ENCODE measurements at places on chromosomes 2 and 18.

DNA sequence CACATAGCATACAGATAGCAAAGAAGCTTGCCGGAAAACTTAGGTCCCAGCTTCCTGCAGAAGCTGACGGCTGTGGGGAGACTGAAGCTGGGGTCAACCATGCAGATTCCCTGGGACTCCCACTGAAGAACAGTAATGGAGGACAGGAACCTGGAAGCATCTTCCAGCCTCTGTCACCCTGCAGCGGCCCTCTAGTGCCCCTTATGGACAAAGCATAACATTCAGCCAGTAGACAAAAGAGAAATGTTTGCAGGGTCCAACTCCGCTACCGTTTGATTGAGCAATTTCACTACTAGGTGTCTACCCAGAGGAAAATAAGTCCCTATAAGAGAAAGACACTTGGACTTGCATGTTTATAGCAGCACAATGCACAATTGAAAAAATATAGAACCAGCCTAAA, 460.6 kb downstream of the CNTNAP5 start:
- no peak for DNase-seq

DNA sequence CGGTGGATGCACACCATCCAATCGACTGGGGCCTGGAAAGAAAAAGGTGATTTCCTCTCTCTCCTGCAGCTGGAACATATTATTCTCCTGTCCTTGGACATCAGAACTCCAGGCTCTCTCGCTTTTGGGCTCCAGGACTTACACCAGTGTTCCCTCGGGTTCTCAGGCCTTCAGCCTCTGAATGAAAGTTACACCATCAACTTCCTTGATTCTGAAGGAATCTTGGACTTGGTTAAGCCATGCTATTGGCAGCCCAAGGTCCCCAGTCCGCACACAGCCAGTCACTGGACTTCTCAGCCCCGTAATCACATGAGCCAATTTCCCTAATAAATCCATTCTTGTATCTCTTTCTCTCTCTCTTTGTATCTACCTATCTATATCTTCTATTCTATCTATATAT, 418.9 kb downstream of the IRS1 start:
- no peak for DNase-seq

- no peak for DNase-seq
These were observed 283.2 kb upstream of the MEX3C start for GRCh38 chr18:51480407-51481261.

GRCh38 chr2:168976034-168976654, 55.0 kb downstream of the ABCB11 start:
- no peak for DNase-seq

DNA sequence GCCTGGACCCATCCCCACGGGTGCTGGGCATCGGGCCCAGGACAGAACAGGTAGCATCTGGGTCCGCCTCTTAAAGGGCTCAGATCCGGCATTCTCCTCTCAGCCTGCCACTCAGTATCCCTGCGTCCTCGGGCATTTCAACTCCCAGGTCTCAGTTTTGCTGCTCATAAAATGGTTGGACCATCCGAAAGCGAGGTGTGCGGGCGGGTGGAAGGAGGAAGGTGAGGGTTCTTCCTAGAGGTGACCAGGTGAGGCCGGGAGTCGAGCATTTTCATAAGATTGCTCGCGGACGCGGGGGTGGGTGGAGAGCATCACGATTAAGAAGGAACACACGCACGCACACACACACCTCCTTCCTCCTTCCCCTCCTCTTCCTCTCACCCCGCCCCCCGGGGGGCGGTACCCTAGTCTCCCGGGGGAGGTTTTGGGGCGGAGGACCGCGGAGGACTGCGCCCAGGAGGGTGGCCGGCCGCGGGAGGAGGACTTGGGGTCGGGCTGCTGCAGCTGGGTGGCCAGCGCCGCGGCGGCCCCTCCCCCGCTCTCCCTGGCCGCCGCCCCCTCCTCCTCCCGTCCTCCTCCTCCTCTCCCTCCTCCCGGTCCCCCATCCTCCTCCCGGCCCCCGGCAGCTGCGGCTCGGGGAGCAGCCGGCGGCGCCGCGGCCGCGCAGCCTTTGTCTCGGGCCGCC, 97.9 kb upstream of the GPR45 start:
- DNase-seq = peak; percentile 5

DNA sequence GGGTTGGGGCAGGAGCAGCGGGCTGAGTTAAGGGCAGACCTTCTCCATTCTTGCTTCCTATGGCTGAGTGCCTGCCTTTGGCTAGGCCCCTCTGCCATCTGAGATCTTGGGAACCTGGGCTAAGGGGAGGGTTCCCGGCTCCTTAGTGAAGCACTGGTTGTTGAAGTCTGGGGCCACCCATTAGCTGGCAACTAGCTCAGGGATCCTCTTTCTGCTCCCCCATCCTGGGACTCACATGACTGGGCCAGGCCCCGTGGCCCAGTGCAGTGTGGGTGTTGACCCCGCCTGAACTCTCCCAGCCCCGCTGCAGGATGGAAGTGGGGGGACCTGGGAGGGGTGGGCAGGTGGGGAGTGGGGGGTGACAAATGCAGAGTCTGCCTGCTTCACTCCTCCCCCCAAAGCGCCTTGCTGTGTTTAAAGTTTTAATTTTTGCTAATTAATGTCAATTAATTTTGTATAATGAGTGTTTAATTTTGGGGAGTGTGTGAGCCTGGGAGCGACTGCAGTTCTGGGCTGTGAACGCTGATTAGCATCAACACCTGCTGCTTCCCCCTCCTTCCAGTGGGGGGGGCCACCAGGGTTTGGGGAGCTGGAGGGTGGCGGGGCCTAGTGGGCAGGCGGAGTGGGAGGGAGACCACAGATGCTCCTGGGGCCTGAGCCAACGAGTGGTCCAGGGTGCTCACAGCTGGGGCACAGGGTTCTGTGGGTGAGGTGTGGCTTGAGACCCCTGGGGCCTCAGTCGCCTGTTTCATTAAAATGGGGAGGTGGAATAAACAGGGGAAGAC, 55.2 kb downstream of the EMX1 start:
- no peak for DNase-seq

- DNase-seq = peak; percentile 62
These were observed 57.9 kb downstream of the LIPG start for GRCh38 chr18:49619801-49620200.

- DNase-seq = no peak
These were observed 120.5 kb upstream of the POU3F3 start for GRCh38 chr2:104733226-104733943.

- peak; percentile 56 for DNase-seq
These were observed 14.2 kb downstream of the MTX2 start for GRCh38 chr2:176283291-176284068.

DNA sequence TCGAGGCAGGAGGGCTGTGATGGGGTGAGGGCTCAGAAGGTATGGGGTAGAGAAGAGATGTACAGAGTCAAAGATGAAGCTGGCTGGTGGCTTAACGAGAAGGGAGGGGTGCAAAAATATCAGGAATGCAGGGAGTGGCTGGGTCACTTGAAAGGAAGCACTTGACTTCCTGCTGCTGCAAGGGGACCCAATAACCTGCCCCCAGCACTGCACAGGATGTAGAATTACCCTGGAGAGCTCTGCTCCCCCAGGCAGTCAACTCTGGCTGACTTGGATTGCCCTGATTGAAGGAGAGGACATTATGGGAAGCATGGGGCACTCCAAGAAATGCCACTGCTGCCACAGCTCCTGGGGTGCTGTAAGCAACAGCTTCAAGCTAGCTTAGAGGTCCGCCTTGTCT, 41.8 kb downstream of the CFAP221 start:
- DNase-seq = no peak

DNA sequence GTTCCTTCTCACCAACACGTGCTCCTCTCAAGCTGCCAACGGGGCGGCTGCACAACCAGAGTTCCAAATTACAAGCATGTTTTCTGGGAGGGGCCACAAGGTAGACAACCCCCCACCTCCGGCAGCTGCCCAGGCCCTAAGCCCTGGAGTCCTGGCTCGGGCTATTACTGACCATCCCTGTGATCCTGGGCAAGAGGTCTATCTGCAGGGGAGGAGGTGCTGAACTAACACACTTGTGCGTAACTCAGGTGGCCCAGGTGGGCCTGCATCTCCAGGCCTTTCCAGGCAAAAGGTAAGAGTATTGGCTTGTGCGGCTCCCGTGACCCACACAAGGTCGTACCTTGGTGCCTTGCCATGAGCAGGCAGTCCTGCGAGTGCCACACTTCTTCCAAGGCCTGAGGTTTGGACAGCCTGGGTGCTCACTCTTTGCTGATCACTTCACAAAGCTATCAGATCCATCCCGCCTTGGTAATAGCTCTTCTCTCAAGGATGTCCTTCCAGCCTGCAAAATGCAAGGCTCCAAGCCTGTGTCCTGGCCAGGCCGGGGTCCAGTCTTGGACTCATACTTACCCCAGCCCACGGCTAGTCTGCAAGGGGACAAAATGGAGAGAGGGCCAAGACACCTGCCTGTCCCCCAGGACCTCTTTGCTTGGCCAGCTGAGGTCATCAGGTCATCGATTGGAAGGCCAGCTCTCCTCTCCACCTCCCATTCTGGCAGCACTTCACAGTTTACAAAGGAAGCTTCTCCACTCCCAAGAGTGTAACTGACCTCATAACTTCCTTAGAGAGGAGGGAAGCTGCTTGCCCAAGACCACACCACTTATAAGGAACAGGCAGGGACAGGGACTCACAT, 33.9 kb downstream of the ADRA2B start:
- no peak for DNase-seq

- no peak for DNase-seq
These were observed 144.6 kb upstream of the RMP24 start for GRCh38 chr18:35827903-35828275.

- DNase-seq = no peak
These were observed 190.4 kb downstream of the NCK2 start for GRCh38 chr2:105935063-105935462.

Measured in EL (cell line).